HCT116 (cell line): ENCODE measurements at places on chromosomes 7 and 10. TPM values are rescaled to one million over a fixed set of nuclear protein-coding genes. Genes with fewer than 3 reads are reported as not detected.

GRCh38 chr10:79936625-79937615 lies 12.0 kb downstream of the SFTPD start:
- H3K4me3 ChIP-seq: no peak overlapping the region
- DNase-seq: no peak
- H3K27ac ChIP-seq: no peak overlapping the region
- no peaks in the 10 kb centered on the region for H3K4me1 ChIP-seq
- no peaks in the 10 kb centered on the region for H3K36me3 ChIP-seq

GRCh38 chr7:132206594-132206993 lies 369.7 kb downstream of the PLXNA4 start:
- H3K4me3 ChIP-seq: no peak overlapping the region
- 0 out of 2 replicates have a peak, but pooled peaks cover 3% of the 10 kb centered on the region for H3K27me3 ChIP-seq
- no peak for DNase-seq
- H3K36me3 ChIP-seq: no peaks in the 10 kb centered on the region

DNA sequence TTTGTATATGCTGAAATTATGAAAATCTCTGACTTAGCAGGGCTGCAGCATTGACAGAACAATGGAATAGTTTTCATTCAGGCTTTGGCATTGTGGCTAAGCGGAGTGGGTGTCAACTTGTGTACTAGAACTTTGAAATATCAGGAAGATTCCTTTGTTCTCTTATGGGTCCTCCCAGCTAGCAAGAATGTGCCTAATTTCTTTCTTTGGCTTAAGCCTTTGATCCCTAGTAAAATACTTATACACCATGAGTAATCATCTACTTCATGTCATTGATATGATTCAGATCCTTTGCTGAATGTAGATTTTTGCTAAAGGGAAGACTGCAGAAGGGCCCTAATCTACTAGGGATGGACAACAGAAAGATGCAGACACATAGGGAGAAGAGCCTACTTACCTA lies 6.2 kb downstream of the AVL9 start:
- no peaks in the 10 kb centered on the region for H3K27me3 ChIP-seq
- DNase-seq: peak; percentile 24
- no peak overlapping the region for H3K4me3 ChIP-seq
- no peaks in the 10 kb centered on the region for H3K36me3 ChIP-seq
- peak overlapping the region; percentile 34; the same call in 1 of the 2 replicates for H3K27ac ChIP-seq

DNA sequence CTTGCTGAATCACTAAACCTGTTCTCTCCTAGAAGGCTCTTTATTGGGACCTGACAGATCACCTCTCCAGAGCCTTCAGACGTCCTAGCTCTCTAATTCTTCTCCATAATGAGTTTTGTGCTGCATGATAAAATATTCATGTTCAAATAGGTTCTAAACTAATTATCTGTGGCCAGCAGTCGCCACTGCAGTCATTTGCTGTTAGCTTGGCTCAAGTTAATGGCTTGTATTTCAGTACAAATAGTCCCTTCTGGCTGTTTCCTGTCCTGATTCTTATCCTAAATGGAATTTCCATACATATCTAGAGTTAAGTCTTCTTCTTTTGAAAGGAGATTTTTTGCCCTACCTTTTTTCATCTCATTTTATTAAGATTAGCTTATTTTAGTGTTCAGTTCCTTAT lies 303.2 kb downstream of the EXOC4 start:
- no peaks in the 10 kb centered on the region for H3K36me3 ChIP-seq
- no peak overlapping the region for H3K4me3 ChIP-seq
- no peak for DNase-seq
- no peaks in the 10 kb centered on the region for H3K4me1 ChIP-seq

DNA sequence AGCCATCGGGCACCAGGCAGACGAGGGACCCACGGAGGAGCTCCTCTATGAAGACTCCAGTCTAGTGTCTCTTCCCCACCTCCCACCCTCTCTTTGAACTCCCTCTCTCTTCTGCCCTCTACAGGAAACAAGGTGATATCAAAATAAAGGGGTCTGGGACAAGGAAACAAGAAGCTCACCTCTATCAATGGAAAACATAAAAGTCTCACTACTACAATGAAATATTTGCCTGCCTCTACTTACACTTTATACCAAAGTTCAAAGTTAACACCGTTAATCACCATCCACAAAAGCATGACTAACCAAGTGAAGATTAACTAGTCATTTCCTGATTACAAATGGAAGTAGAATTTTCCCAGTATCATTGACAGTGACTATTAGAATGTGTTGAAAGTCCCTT lies 82.2 kb downstream of the PARD3 start:
- peak overlapping the region; percentile 14; the same call in 1 of the 2 replicates for H3K27ac ChIP-seq
- H3K27me3 ChIP-seq: no peaks in the 10 kb centered on the region
- no peaks in the 10 kb centered on the region for H3K36me3 ChIP-seq
- no peak overlapping the region for H3K4me3 ChIP-seq

DNA sequence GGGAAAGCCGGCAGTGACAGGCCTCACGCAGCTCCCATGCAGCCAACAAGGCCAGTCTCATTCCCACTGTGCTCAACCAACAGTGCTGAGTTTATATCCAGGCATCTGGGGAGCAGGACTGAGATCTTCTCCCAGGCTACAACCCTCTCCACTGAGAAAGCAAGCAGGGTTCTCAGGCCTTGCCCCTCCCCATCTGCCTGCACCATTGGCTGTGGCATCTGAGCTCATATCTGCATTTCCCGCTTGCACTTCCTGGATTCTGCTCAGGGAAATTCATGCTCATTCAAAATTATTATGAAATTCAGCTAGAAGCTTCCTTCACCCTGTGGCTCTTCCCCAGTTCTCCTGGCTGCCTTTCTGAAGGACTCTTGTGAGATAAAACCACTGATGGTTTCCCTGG lies 1029.0 kb downstream of the GRM8 start:
- H3K4me1 ChIP-seq: no peaks in the 10 kb centered on the region
- no peak overlapping the region for H3K4me3 ChIP-seq
- no peak overlapping the region for H3K27ac ChIP-seq
- H3K36me3 ChIP-seq: no peaks in the 10 kb centered on the region
- no peak for DNase-seq
- no peaks in the 10 kb centered on the region for H3K27me3 ChIP-seq

DNA sequence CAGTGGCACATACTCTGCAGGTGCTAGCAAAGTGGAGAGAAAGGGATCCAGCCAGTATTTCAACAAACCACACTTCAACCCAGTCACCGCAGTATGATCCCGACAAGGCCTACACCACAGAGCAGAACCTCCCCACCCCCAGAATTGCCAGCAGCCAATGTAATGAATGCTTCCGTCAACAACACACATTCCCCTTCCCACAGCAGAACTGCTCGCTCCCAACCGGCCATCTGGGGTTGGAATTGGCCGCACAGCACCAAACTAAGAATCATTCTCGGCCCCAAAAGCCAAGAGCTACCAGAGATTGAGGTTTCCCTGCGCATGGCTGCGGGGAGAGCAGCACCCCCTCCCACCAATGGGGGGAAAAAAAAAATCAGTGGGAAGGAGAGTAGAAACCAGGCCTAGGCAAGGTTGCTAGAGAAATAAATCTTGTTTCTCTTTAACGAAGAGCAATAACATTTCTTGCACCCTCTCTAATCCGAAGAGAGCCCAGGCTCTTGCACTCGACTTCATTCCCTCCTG lies 1.1 kb downstream of the WASL start:
- DNase-seq: peak; percentile 39
- H3K4me3 ChIP-seq: peak overlapping the region; percentile 80
- H3K27me3 ChIP-seq: no peaks in the 10 kb centered on the region
- no peaks in the 10 kb centered on the region for H3K36me3 ChIP-seq

GRCh38 chr10:93821051-93821772 lies 63.5 kb downstream of the LGI1 start:
- no peak overlapping the region for H3K4me3 ChIP-seq
- no peaks in the 10 kb centered on the region for H3K27me3 ChIP-seq
- no peaks in the 10 kb centered on the region for H3K36me3 ChIP-seq
- DNase-seq: peak; percentile 36
- no peaks in the 10 kb centered on the region for H3K4me1 ChIP-seq

- H3K4me1 ChIP-seq: no peaks in the 10 kb centered on the region
- DNase-seq: no peak
- H3K4me3 ChIP-seq: no peak overlapping the region
Measured at GRCh38 chr7:146291900-146292299, 175.3 kb downstream of the CNTNAP2 start.

The ZNF853 gene
- 0.05 TPM for total RNA-seq

The EVX1 gene
- total RNA-seq: 0.25 TPM
